ENCODE measurements at places on chromosomes 11 and 22. TPM values are rescaled to one million over a fixed set of nuclear protein-coding genes. Genes with fewer than 3 reads are reported as not detected.
A peak's percentile ranks its signal among the peaks of the same experiment; 100 is the strongest.

GRCh38 chr22:46122511-46122971 lies 27.8 kb upstream of the PPARA start:
- H3K27ac ChIP-seq, result no peak overlapping the region
- peaks cover 6% of the 10 kb centered on the region for H3K27me3 ChIP-seq
- no peak for DNase-seq
- H3K4me3 ChIP-seq, result no peak overlapping the region

DNA sequence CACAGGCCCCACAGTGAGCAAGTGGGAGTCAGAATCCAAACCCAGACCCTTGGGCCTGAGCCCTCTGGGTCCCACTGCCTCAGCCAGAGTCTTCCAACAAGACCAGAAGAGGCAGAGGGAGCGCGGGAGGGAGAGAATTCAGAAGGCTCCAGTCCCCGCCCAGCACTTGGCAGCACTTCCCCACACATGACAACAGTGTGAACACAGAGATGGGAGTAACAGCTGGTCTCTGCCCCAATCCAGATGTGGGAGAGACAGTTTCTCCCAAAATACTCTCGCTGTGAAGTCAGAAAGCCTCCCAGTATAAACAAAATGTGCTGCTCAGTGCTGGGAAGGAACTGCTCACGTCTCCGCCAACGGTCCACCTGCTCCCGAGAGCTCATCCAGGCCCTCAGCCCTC lies 219.9 kb downstream of the MN1 start:
- H3K4me3 ChIP-seq, result no peak overlapping the region
- H3K27me3 ChIP-seq, result peaks cover 4% of the 10 kb centered on the region
- no peak for DNase-seq
- no peaks in the 10 kb centered on the region for H3K36me3 ChIP-seq
- H3K27ac ChIP-seq, result no peak overlapping the region
- no peaks in the 10 kb centered on the region for H3K4me1 ChIP-seq

- H3K4me1 ChIP-seq, result no peaks in the 10 kb centered on the region
- no peaks in the 10 kb centered on the region for H3K36me3 ChIP-seq
- no peak for DNase-seq
- no peak overlapping the region for H3K4me3 ChIP-seq
- H3K27ac ChIP-seq, result no peak overlapping the region
Measured at GRCh38 chr11:84396521-84396920, 1110.4 kb upstream of the CCDC90B start.

DNA sequence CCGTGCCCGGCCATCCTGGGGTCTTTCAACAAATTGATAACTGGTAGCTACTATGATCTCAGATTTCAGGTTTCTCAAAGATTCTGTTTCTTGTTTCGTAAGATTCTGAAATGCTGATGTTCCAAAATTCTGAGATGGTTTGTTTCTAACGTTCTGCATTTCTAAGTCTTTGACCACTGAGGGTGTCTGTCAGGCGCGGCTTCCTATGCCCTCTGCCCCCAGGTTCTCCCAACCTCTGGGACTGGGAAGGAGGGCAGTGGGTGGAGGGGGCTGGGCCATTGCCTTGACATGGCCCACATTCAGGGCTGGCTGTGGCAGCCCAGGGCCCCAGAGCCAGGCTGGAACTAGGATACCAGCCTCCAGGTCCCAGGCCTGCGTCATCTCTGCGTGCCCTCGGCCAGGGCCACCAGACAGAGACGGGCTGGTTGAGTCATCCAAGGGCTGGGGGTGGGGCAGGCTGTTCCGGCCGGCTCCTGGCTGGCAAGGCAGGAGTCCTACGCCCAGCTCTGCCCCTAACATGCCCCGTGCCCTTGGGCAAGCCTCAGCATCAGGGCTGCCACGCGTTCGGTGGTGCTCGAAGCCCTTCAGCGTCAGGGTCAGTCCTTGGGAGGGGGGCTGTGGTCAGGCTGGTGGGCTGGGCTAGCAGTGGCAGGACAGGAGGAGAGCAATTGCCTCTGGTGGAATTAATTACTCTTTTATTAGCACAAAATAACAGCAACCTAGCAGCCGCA lies 5.2 kb downstream of the TMEM134 start:
- no peaks in the 10 kb centered on the region for H3K36me3 ChIP-seq
- no peak for DNase-seq
- H3K27ac ChIP-seq, result no peak overlapping the region

GRCh38 chr11:62171261-62171723 lies 18.7 kb upstream of the SCGB1D1 start:
- no peak overlapping the region for H3K4me3 ChIP-seq
- no peaks in the 10 kb centered on the region for H3K36me3 ChIP-seq
- peak; percentile 91 for DNase-seq
- H3K4me1 ChIP-seq, result no peaks in the 10 kb centered on the region
- H3K27ac ChIP-seq, result no peak overlapping the region
- H3K27me3 ChIP-seq, result no peaks in the 10 kb centered on the region

GRCh38 chr11:129320494-129320893 lies 55.2 kb upstream of the BARX2 start:
- H3K27ac ChIP-seq, result no peak overlapping the region
- H3K27me3 ChIP-seq, result no peaks in the 10 kb centered on the region
- H3K4me3 ChIP-seq, result no peak overlapping the region
- H3K4me1 ChIP-seq, result no peaks in the 10 kb centered on the region

GRCh38 chr11:103266167-103266831 lies 157.1 kb downstream of the DYNC2H1 start:
- no peaks in the 10 kb centered on the region for H3K27me3 ChIP-seq
- no peaks in the 10 kb centered on the region for H3K36me3 ChIP-seq
- no peak overlapping the region for H3K27ac ChIP-seq

GRCh38 chr11:36162006-36162882 lies 127.0 kb downstream of the COMMD9 start:
- H3K27ac ChIP-seq, result no peak overlapping the region
- H3K27me3 ChIP-seq, result no peaks in the 10 kb centered on the region
- DNase-seq, result no peak
- H3K36me3 ChIP-seq, result no peaks in the 10 kb centered on the region
- H3K4me1 ChIP-seq, result no peaks in the 10 kb centered on the region

- H3K27me3 ChIP-seq, result no peaks in the 10 kb centered on the region
- no peaks in the 10 kb centered on the region for H3K36me3 ChIP-seq
- H3K4me1 ChIP-seq, result no peaks in the 10 kb centered on the region
- DNase-seq, result peak; percentile 75
Measured at GRCh38 chr11:64848826-64849597, 4.6 kb upstream of the CDC42BPG start.

GRCh38 chr11:86435711-86436110 lies 61.0 kb downstream of the CCDC81 start:
- no peaks in the 10 kb centered on the region for H3K27me3 ChIP-seq
- no peak overlapping the region for H3K4me3 ChIP-seq
- no peaks in the 10 kb centered on the region for H3K36me3 ChIP-seq
- DNase-seq, result no peak
- no peak overlapping the region for H3K27ac ChIP-seq
- H3K4me1 ChIP-seq, result no peaks in the 10 kb centered on the region

DNA sequence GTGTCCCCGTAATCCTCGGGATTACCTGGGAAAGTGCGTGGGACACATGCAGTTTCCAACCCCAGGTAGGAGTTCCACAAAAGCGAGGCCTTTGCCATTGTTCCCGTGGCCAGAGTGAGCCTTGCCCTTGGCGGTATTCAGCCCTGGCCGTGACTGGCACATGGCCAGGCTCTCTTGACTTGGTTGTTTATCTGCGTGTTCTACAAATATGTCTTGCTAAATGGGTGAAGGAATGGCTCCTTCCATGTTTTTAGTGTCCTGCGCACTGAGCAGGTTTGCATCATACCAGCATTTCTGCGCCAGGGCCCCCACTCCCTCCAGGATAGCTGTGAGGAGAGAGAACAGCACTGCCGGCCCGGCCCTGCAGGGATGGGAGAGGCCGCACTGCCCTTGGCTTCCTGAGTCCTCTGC lies 20.0 kb downstream of the POLR3H start:
- no peak overlapping the region for H3K4me3 ChIP-seq
- H3K27ac ChIP-seq, result no peak overlapping the region
- no peak for DNase-seq
- no peaks in the 10 kb centered on the region for H3K4me1 ChIP-seq
- H3K36me3 ChIP-seq, result peaks cover 37% of the 10 kb centered on the region
- H3K27me3 ChIP-seq, result no peaks in the 10 kb centered on the region

GRCh38 chr11:64801561-64802369 lies 1.2 kb downstream of the MAP4K2 start:
- no peak overlapping the region for H3K4me3 ChIP-seq
- no peaks in the 10 kb centered on the region for H3K27me3 ChIP-seq
- peaks cover 6% of the 10 kb centered on the region for H3K4me1 ChIP-seq
- no peak for DNase-seq

- no peaks in the 10 kb centered on the region for H3K4me1 ChIP-seq
- no peaks in the 10 kb centered on the region for H3K27me3 ChIP-seq
- H3K36me3 ChIP-seq, result no peaks in the 10 kb centered on the region
- no peak overlapping the region for H3K4me3 ChIP-seq
- H3K27ac ChIP-seq, result no peak overlapping the region
- DNase-seq, result no peak
Measured at GRCh38 chr11:75135651-75136050, 15.3 kb upstream of the SLCO2B1 start.

DNA sequence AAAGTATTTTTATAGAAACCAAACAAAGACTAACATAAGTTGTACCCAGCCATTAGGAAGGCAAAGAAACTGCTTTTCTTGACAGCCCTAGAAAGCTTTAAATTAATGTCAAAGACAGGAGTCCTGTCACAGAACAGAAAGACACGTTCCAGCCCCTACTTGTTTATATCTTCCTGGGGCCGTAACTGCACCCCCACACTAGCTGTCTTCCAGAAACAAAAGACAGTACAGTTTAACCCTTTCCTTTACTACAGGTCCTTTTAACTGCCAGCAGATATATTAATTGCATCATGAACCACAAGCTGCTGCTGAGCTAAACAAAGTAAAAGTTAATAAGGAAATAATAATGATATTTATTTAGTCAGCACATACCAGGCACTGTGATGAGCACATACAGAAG lies 20.3 kb upstream of the CFAP300 start:
- H3K27ac ChIP-seq, result no peak overlapping the region
- H3K27me3 ChIP-seq, result no peaks in the 10 kb centered on the region
- H3K4me1 ChIP-seq, result no peaks in the 10 kb centered on the region
- no peaks in the 10 kb centered on the region for H3K36me3 ChIP-seq

DNA sequence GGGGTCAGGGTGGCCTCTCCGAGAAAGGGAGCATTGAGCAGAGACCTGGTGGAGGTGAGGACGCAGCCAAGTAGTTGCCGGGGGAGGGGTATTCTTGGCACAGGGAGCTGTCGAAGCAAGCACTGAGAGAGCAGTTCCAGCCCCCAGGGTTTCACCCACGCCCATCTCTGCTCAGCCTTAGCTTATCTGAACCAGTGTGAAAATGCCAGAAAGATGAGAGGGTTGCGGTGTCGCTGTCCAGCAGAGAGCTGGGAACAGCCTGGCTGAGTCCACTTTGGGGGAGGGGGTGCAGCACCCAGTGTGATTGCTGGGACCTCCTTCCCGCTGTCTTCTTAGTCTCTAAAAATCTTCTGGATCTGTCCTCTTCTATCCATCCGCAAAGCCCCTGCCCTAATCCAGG lies 123.3 kb upstream of the TBCEL start:
- no peak overlapping the region for H3K4me3 ChIP-seq
- H3K36me3 ChIP-seq, result no peaks in the 10 kb centered on the region
- H3K27ac ChIP-seq, result no peak overlapping the region
- H3K4me1 ChIP-seq, result no peaks in the 10 kb centered on the region

DNA sequence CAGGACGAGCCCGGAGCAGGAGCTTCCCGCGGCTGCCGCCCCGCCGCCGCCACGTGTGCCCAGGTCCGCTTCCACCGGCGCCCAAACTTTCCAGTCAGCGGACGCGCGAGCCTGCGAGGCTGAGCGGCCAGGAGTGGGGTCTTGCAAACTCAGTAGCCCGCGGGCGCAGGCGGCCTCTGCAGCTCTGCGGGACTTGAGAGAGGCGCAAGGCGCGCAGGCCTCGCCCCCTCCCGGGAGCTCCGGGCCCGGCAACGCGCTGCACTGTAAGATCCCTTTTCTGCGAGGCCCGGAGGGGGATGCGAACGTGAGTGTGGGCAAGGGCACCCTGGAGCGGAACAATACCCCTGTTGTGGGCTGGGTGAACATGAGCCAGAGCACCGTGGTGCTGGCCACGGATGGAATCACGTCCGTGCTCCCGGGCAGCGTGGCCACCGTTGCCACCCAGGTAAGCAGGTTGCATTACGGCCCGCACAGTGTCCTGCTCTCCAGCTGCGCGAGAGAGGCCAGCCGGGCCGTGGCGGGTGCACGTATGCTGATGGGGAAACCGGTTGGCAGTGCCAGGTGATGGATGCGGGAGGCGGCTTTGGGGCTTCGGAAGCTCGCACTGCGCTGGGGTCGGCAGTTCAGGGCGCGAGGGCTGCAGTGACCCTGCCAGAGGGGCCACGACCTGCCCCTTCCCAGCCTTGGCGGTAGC lies 2.0 kb downstream of the SLC6A5 start:
- DNase-seq, result no peak
- peak overlapping the region; percentile 55 for H3K4me3 ChIP-seq
- H3K4me1 ChIP-seq, result no peaks in the 10 kb centered on the region
- no peak overlapping the region for H3K27ac ChIP-seq
- H3K27me3 ChIP-seq, result peaks cover 79% of the 10 kb centered on the region
- H3K36me3 ChIP-seq, result no peaks in the 10 kb centered on the region

DNA sequence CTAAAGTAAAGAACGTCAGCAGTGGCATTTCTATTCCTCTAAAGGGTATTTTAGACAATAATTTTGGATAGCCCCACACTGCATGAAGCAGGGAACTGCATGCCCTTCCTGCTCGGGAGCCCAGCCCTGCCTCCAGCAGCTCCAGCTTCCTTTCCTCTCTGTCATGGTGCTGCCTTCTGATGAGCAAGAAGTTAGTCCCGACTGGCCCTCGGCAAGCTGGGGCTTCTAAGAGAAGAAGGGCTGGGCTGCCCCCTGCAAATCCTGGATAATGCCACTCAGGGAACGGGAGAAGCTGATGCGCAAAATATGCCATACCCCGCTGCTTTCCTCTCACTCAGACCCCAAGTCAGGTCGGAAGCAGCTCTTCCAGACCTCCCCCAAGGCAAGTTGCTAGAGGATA lies 296.4 kb downstream of the ETS1 start:
- no peaks in the 10 kb centered on the region for H3K27me3 ChIP-seq
- no peak for DNase-seq
- no peaks in the 10 kb centered on the region for H3K4me1 ChIP-seq
- no peaks in the 10 kb centered on the region for H3K36me3 ChIP-seq

GRCh38 chr11:3905080-3905953 lies 49.9 kb downstream of the STIM1 start:
- no peaks in the 10 kb centered on the region for H3K36me3 ChIP-seq
- H3K27ac ChIP-seq, result no peak overlapping the region
- no peak for DNase-seq
- peaks cover 5% of the 10 kb centered on the region for H3K4me1 ChIP-seq
- H3K4me3 ChIP-seq, result no peak overlapping the region
- no peaks in the 10 kb centered on the region for H3K27me3 ChIP-seq

Gene RASD2
- total RNA-seq, result 5.1 TPM

Gene ALG9
- 23.5 TPM for total RNA-seq

Gene SYNGR1
- total RNA-seq, result 32.5 TPM

Gene MRGPRX4
- total RNA-seq, result not detected

Gene VPS37C
- total RNA-seq, result 21.0 TPM

Gene RANGAP1
- total RNA-seq, result 176 TPM

Gene CHCHD10
- total RNA-seq, result 94.5 TPM

Gene CRYBB3
- 0.58 TPM for total RNA-seq
